Hair follicle dermal papilla cell (primary cell): ENCODE measurements at places on chromosomes 4 and X. TPM values are rescaled to one million over a fixed set of nuclear protein-coding genes. Genes with fewer than 3 reads are reported as not detected.

The SLC4A4 gene
- total RNA-seq = 0.16 and 0.85 TPM in 2 replicates

The GSPT2 gene
- 7.2 and 7.6 TPM in 2 replicates for total RNA-seq

The HERC3 gene
- total RNA-seq = 31.6 and 37.2 TPM in 2 replicates

The RNF128 gene
- under 0.01 and 0.16 TPM in 2 replicates for total RNA-seq

The POU4F2 gene
- not detected in 2 replicates for total RNA-seq

The NRK gene
- total RNA-seq = 1.6 and 2.4 TPM in 2 replicates

The AMTN gene
- total RNA-seq = not detected in 2 replicates

The TMPRSS11A gene
- not detected in 2 replicates for total RNA-seq

The PFKFB1 gene
- total RNA-seq = 0.12 and 0.16 TPM in 2 replicates

The KDR gene
- total RNA-seq = 0.12 and 0.16 TPM in 2 replicates

The IL2 gene
- not detected in 2 replicates for total RNA-seq

The DGAT2L6 gene
- not detected in 2 replicates for total RNA-seq

The GABRG1 gene
- not detected in 2 replicates for total RNA-seq

The FABP2 gene
- not detected in 2 replicates for total RNA-seq
